PC-3 (cell line): ENCODE measurements at places on chromosomes 13 and 19. TPM values are rescaled to one million over a fixed set of nuclear protein-coding genes. Genes with fewer than 3 reads are reported as not detected.

GRCh38 chr13:45325806-45326205, 15.2 kb downstream of the TPT1 start:
- peak; percentile 67 for DNase-seq

The PEAK3 gene
- total RNA-seq: not detected in 2 replicates

DNA sequence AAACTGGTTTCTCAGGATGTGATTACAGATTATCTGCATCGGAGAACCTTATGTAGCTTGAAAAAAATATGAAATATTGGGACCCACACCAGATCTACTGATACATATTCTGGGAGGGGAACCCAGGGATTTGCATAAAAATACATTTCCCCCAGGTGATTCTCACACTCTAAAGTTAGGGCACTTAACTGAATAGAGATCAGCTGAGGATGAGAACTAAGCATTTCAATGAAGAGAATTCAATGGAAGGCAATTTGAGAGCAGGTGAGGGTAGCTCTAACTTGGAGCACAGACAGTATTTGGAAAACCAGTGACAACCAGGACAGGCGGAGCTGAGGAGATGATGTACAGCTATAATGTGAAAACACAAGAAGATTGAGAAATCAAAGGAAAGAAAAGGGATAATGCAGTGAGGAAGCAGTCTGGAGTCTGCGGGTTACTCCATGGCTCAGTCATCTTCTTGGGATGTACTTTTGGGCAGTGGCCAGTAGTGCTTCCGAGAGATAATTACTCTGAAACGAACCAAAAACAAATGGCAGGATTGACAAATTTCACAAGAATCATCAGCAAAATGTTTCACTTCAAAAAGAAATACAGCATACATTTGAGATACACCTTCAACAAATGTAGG, 6.1 kb upstream of the OXGR1 start:
- DNase-seq: no peak

GRCh38 chr13:113489549-113490495, 689 bp downstream of the DCUN1D2 start:
- peak; percentile 9 for DNase-seq

The KDELR1 gene
- 90.2 and 101 TPM in 2 replicates for total RNA-seq

The CALR3 gene
- 0.47 TPM in 1 of 2 replicates, not detected in the other for total RNA-seq

The SLC6A16 gene
- not detected in 2 replicates for total RNA-seq

DNA sequence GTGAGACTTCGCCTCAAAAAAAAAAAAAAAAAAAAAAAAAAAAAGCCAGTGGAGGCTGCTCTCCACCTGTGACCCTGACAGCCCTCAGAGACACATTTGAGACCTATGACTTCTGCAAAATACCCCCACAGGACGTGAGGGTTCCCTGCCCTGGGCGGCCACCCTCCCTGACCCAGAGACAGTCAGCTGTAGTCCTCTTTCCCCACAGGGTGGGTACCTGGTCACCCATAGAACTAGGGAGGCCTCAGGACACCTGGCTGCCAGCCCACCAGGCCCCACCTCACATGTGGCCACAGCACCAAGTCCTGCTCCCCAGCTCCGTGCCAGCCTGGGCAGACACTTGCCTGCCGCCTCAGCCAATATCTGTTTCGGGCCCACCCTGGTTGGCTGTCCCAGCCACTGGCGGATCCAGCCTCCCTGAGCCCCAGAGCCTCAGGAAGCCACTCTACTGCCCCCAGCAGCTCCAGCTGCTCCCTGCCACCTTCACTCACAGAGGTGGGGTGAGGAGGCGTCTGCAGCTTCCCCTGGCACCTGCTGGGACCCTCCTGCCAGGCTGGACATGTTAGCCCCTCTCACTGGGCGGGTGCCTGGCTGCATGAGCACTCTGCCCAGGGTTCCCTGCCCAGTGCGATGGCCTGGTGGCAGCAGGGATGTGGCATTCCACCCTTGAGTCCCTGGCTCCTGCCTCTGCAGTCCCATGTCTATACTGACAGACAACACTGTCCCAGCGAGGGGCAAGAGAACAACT, 6.9 kb downstream of the MKNK2 start:
- no peak for DNase-seq

- DNase-seq: no peak
Observed at GRCh38 chr19:8357007-8357521, 6.9 kb upstream of the ANGPTL4 start.
